Stimulated activated naive CD4-positive, alpha-beta T cell (primary cell): ENCODE measurements at places on chromosomes 7 and 10.
A peak's percentile ranks its signal among the peaks of the same experiment; 100 is the strongest.

DNA sequence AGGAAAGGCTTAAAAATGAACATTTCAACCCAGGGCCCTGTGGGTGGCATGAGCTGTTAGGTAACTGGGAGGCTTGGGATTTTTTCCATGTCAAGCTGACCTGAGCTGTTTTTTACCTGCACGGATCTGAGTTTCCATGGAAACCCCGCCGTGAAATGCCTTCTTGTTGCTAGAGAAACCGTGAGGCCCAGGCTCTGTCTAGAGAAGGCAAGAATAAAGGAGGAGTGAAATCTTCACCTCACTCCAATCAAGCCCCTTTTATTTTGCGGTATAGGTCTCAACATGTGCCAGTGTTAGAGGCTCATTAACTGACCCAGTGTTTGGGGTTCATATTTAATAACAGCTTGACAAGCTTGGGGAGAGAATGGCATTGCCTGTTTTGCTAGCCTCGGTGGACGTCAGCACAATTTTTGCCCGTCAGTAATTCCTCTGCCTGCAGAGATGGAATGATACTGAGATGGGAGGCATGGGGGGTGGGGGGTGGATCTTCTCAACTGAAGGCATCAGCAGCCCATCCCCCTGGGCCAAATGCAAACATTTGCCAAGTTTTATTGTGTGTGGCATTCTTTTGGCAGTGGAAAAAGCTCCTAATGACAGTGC lies 48.9 kb upstream of the PDCD4 start:
- no peak for DNase-seq

GRCh38 chr7:50314836-50315592 lies 10.5 kb downstream of the IKZF1 start:
- peak; percentile 25 for DNase-seq

DNA sequence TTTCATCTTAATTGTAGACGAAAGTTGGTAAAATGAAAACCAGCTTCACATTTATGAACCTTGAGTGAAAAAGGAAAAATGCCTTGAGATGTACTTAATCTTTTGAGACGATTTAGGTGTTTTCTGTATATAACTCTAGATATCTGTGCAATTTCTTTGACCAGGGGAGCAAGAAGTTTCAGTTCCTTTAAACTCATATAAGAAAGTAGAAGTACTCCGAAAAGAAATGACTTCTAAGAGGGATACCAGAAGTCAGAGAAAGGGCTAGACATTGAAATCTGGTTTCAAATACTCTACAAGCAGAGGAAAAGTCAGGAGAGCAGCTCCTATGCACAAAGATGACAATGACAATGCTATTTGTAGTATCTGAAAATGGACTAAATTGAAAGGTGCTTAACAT lies 303.7 kb downstream of the BAMBI start:
- no peak for DNase-seq

- no peak for DNase-seq
These were observed 171.3 kb downstream of the MAGI2 start for GRCh38 chr7:79282070-79282694.

- no peak for DNase-seq
These were observed 89.6 kb downstream of the GALNT17 start for GRCh38 chr7:71221549-71221948.

GRCh38 chr7:155338632-155339320 lies 41.1 kb downstream of the INSIG1 start:
- DNase-seq = peak; percentile 48

DNA sequence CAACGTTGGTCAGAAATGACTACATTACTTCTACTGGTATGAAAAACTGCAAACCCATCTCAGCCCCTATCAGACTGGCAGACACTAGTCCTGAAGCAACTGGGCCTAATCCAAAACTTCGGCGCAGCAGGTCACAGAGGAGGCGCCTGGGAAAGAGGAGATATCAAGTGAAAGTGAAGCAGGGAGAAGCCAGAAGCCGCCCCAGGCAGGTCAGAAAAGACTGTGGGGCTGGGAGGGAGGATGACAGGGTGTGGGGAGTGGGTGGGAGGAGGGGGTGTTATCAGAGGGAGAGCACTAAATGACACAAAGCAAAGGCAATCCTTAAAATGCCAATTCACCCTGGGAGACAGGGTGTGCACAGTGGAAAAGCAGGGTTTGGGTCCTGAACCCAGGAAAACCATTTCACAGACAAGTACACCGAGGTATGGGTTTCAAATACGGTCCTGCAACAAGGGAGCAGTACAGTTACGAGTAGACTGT lies 731 bp downstream of the CHCHD3 start:
- DNase-seq = no peak

DNA sequence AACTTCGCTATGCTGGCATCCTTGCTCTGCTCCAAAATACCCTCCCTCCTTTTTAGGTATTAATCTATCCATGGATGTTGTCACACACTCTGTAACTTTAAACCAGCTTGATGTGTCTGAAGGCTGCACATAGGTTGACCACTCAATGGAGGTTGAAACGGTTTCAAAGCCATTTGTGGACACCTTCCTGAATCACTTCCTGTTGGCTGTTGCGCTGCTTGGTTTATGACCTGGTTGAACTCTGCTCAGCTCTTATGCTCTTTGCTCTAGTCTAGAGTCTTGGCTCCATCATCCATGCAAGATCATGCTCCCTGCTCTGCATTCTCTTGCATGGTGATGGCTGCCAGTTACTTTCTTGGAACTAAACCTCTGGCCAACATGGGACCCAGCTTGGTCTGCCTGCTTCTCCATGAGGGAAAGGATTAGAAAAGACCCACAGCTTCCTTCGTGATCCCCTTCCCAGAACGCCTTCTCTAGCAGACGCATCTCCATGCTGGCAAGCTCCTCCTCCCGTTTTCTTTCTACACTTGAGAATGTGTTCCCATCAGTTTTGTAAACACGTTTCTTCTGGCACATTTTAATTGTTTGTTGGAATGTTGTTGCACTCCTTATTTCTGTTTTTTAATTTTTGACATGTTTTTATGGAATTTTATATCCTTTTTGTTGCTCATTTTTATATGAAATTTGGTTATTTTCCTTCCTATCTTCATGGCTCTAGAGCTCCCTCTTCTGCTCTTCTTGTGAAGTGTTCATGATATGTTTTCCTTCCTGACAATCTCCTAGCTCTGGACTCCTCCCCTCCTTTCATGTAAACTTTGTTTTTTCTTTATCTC lies 149.8 kb downstream of the XPNPEP1 start:
- no peak for DNase-seq

DNA sequence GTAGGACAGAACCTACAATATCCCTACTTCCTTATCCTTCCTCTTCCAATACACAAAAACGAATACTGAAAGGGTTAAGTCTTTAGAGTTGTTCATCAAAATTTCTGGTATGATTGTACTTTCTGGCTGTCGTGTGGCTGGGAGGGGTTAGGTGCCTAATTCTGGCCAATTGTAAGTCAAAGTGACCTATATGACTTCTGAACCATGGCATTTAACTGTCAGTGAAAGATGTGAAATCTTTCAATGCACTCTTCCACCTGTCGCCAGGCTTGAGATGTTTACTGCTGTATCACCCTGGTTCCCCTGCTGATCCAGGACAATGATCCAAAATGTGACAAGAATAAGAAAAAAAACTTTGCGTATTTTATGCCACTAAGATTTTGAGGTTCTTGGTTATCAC lies 20.8 kb downstream of the EPC1 start:
- no peak for DNase-seq
